Daoy (cell line): ENCODE measurements at places on chromosomes 3 and 15. TPM values are rescaled to one million over a fixed set of nuclear protein-coding genes. Genes with fewer than 3 reads are reported as not detected.

The KLHL24 gene
- 9.3 and 12.5 TPM in 2 replicates for total RNA-seq

- no peak for DNase-seq
These were observed 2.5 kb downstream of the BAHD1 start for GRCh38 chr15:40443255-40443654.

- DNase-seq, result no peak
These were observed 38.9 kb downstream of the DHX30 start for GRCh38 chr3:47841786-47842349.

GRCh38 chr15:61651267-61651666, 409.0 kb downstream of the VPS13C start:
- no peak for DNase-seq
